ENCODE measurements at places on chromosomes 11 and 22.

GRCh38 chr11:45318516-45318915 is 32.4 kb upstream of the SYT13 start:
- no peak for DNase-seq

- DNase-seq: no peak
Measured at GRCh38 chr22:47376322-47376700, 613.9 kb downstream of the TBC1D22A start.

DNA sequence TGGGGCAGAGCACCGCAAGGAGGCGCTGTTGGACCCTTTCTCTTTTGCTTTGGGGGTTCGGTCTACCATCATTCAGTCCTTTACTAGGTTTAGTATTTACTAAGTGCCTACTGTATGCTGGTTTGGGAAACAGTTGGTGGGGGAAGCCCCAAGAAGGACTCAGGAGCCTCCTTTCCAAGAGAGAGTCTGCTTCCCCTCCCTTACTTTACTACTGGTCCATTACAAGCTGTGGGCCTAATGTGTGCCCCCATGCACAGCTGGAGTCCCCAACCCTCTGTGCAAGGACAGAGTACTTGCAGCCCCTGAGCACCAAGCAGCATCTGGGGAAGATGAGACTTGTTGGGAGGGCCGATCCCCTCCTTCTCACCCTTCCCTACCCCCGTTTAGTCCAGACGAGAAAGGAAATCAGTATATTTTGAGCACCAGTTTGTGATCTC is 876 bp upstream of the UBE2L6 start:
- DNase-seq: peak; percentile 29

- DNase-seq: no peak
Measured at GRCh38 chr11:34145847-34146381, 40.5 kb downstream of the NAT10 start.

GRCh38 chr11:1879941-1880720 is 11.6 kb downstream of the PRR33 start:
- DNase-seq: no peak

DNA sequence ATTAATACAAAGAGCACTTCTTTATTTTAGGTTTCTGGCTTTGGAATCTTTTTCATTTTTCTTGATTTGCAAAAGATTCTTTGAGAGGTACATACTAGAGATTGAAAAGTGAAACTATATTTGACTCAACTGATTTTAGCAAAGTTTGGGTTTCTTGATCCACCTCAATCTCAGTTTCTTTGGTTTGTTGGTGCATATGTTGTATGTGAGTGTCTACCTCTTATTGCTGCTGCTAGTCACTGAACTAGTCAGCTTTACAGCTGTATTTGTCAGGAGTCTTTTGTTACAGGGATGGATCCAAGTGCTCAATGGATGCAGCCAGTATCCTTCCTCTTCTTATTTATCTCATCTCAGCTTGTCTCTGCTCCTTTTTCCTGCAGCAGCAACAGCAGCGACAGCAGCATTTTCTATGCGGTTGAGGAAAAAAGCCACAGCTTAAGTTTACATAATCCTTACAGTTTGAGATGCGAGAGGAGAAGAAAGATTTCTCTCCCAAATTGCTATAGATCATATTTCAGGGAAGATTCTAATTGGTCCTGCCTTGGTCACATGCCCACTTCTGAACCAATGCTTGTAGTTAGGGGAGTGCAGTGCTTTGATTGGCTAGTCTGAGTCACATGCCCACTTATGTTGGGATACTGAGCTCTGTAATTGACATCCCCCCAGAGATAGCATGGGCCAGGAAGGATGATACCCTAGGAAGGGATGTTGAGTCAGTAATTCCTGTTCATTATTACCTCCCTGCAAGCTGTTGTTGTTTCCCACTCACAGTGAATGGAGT is 10.0 kb upstream of the ZNRF3 start:
- DNase-seq: no peak

DNA sequence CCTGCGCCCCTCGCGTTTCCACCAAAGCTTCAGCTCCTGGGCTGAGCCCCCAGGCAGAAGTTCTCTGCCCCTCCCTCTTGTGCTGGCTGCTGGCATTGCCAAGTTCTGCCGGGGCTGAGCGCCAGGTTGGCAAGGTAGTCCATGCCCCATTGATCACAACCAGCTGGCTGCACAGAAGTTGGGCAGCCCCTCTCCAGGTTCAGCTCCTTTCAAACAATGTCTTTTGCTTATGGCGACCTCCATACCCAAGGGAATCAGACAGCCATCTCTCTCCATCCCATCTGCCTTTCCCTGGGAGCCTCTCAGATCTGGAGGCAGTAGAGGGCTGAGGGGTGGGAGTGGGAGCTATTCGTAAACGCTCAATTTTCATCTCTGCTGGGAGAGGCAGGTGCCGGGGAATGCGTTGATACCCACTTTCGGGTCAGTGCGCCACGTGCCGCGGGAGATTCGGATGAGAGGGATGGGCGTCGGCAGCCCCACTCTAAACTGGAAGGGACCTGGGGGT is 1.5 kb downstream of the ADAMTS8 start:
- no peak for DNase-seq

DNA sequence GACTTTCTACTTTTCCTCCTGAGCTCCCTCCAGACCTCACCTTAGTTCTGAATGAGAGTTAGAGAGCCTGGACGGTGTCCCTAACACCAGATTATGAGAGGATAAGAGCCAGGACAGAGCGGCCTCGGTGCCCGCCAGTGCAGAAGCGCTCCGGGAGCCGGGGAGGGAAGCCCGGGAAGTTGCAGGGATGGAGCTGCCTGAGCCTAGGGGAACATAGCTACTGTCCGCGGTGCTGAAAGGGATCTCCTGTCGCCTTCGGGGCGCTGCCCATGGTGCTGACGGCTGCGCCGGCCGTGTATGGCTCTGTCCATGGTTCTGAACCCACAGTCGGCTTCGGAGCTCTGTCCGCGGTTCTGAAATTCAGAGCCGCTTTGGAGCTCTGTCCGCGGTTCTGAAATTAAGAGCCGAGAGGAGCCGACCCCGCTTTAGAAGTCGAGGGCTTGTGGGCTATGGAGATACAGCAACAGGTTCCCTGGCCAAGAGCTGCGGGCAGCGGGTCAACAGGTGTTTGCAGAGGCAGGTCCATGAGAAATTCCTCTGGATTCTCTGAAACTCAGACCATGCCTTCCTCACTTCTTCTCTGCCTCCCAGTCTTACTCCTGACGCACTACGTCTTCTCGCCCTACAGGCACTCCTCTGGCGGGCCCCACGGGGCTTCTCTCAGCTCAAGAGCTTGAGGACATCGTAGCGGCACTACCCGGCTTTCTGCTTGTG is 814 bp downstream of the NPAS4 start:
- DNase-seq: peak; percentile 88

- DNase-seq: no peak
Measured at GRCh38 chr22:24414523-24414922, 12.9 kb upstream of the ADORA2A start.

GRCh38 chr22:22954656-22955055 is 67.0 kb downstream of the IGLL5 start:
- DNase-seq: no peak

DNA sequence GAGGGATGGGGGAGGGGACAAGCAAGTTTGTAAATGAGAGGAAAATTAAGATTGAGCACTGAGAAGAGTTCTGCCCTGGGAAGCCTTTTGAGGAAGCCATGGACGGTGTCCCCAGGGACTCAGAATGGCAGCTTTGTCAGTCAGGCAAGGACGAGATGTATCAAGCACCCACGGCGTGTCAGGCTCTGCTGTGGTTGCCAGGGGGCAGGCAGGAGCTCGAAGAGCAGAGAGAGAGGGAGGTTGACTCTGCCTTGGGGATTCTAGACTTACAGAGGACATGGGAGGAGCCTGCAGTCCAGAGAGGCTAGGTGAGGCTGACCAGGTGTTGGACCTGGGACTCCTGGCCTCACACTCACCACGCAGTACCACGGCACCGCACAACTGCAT is 29.1 kb upstream of the SYT7 start:
- DNase-seq: no peak

DNA sequence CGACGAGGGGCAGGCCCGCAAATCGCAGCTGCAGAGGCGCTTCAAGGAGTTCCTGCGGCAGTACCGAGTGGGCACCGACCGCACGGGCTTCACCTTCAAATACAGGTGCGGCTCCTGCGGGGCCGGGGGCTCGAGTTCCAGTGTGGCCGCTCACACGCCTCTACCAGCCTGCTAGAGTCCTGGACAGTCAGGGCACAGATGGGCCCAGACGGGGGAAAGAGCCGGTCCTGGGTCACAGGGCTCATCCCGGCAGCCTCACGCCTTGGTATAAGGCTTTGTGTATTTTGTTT is 506 bp downstream of the MCM5 start:
- no peak for DNase-seq

- DNase-seq: no peak
Measured at GRCh38 chr22:37473437-37473946, 12.7 kb downstream of the MFNG start.

- no peak for DNase-seq
Measured at GRCh38 chr11:35927682-35928081, 16.2 kb upstream of the LDLRAD3 start.

- DNase-seq: peak; percentile 32
Measured at GRCh38 chr11:73314117-73314961, 6.3 kb downstream of the ARHGEF17 start.

GRCh38 chr22:22789922-22790845 is 97.4 kb upstream of the IGLL5 start:
- no peak for DNase-seq

GRCh38 chr11:2275334-2276279 is 5.2 kb upstream of the ASCL2 start:
- DNase-seq: no peak

DNA sequence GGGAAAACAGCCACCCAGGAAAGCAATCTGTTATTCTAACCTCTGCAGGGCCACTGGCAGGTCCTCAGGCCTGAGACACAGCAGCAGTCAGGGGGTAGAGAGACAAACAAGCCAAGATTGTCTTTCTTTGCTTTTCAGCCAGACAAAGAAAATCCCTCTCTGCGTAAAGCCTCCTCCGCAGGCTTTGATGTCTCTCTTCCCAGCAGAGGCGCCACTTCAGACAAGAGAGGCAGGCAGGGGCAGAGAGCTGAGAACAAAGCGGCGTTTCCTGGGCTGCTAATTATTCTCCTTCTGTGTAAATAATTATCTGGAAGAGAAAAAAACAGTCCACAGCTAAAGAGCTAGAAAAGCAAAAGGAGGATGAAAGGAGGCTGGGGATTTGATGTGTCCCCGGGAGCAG is 102.7 kb upstream of the SEZ6L start:
- no peak for DNase-seq

DNA sequence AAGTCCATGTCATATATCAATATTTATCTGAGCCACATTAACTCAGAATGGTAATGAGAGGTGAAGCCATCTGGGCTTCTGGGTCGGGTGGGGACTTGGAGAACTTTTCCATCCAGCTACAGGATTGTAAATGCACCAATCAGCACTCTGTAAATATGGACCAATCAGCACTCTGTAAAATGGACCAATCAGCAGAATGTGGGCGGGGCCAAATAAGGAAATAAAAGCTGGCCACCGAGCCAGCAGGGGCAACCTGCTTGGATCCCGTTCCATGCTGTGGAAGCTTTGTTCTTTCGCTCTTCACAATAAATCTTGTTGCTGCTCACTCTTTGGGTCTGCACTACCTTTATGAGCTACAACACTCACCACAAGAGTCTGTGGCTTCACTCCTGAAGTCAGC is 253.4 kb downstream of the JRKL start:
- DNase-seq: no peak

GRCh38 chr22:46290843-46291785 is 5.6 kb upstream of the GTSE1 start:
- DNase-seq: no peak

DNA sequence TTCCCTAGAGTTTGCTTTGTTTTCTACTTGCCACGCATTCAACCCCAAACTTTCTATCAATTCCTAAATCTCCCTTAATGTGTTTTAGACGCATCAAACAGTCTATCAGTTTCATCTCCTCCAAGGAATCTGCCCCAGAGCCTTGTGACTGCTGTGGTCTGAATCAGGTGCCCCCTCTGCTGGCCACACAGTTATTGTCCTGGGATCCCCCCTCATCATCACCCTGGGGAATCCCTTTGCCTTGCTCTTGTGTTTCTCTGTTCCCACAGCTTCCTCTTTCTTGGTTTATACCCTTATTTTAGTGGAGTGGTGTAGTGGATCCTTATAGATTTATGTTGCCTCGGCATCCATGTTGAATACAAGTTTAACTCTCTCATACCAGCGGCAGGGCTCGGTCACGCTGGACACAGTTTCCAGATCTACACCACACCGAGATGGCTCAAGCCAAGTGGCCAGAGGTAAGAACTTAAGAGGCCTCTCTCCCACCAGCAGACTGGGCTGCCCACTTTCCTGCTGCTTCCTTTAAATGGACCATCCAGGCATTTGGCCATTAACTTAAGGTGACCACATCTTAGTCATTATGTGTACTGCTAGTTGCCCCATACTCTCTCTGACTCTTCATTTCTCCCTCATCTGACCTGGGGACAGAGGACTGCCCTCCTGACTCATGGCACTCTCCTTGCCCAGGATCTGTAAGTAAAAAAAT is 8.2 kb downstream of the UPB1 start:
- peak; percentile 68 for DNase-seq

DNA sequence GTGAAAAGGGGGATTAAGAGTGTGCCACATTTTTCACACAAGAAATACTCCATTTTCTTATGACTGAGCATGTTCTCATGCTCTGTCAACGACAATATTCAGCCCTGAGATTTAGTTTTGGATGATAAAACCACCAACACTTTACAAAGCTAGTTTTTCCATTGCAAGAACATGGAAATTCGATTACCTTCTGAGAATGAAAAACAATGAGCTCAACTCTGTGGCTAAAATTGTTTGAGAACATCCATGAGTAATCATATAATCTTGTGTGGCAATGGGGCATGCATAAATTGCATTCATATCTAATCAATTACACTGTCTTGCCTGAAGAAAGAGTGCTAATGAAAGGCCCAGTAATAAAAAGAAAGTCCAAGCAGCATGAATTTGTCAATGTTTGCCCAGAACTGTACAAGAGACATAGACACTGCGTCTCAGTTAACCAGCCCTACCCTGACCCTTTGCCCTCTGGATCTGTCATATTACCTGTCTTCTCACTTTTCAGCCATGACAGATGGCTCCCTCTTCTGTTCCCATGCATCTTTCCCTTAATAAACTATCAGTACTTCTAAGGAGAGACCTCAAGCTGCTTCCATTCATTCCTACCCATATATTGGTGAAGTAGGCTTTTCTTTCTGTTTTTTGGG is 253.4 kb downstream of the FAM76B start:
- no peak for DNase-seq

GRCh38 chr11:134261626-134262488 is 8.5 kb downstream of the ACAD8 start:
- DNase-seq: peak; percentile 37

- no peak for DNase-seq
Measured at GRCh38 chr11:12749442-12749841, 75.2 kb downstream of the TEAD1 start.

GRCh38 chr11:9575260-9576240 is 2.1 kb downstream of the WEE1 start:
- DNase-seq: peak; percentile 72
